ENCODE measurements at places on chromosomes 4 and X.

DNA sequence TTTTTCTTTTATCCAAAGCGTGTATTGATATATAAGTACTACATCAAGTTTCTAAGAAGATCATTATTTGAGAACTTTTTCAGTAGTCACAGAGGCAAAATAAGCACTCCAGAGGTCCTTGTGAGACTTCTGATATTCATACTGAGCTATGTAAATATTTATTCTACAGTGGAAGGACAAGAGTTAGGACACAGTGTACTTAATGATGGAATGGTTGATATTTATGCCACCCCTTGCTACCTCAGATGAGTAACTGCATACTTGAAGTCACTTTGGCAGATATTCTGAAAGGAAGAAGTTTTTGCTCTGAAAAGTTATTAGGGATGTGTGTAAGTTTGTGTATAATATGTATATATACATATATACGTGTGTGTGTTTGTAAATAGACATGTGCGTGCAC is 30.3 kb downstream of the MAGEA1 start:
- DNase-seq = no peak

DNA sequence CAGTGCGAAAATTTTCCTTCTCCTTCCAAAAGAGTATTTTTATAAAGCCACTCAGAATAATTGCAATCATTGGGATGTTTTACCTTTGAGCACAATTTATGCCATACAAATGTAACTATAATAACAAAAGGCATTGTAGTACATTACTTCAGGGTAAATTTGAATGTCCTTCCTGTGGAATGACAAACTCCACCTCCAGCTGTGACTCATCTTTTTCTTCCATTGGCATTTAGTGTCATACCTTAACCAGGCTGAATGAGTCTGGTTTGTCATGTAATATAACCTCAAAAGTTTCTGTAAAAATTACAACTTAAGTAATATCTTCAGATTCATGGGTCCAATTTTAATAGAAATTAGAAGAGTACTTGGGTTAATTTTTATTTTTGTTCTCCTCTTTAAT is 93.3 kb downstream of the TMEM47 start:
- DNase-seq = no peak

DNA sequence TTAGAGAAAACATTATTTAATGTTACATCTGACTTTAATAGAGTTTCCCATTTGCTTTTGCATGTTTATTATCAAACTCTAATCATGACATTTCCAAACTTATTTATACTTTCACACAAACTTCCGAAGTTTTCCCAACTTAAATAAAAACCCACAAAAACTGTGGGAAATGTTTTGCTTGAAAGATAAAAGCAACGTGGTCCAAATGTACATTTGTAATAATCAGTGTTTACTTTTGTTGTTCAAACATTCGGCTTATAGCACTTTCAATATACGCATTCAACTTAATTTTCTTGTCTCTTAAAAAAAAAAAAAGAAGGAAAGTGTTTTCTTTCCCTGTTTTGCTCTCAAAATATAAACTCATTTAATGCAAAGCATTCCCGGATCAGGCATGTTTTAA is 51.0 kb downstream of the STX18 start:
- DNase-seq = no peak

GRCh38 chr4:40630335-40631021 is 814 bp upstream of the RBM47 start:
- DNase-seq = no peak

- DNase-seq = no peak
These were observed 24.5 kb downstream of the DDIT4L start for GRCh38 chr4:100165809-100166208.

GRCh38 chr4:129136433-129136832 is 40.5 kb downstream of the C4orf33 start:
- no peak for DNase-seq

- DNase-seq = no peak
These were observed 192.2 kb upstream of the CPEB2 start for GRCh38 chr4:14810121-14810520.

GRCh38 chr4:141169391-141169790 is 36.1 kb upstream of the RNF150 start:
- no peak for DNase-seq

DNA sequence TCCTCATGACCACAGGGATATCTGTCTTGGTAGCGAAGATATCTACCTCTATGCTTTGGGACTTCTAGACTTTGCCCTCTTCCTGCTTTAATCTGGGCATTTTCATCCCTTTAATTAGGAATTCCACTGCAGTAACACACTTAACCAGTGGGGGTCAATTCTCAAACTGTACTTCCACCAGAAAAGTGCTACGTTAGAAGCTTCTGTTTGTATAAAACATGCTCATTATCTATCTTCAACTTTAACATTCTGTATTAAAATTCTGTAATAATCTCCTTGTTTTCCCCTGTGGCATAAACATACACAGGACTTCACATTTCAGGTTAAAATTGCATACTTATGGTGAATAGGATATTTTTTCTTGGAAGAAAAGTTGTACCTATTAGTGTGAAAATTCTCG is 105.6 kb downstream of the AMMECR1 start:
- no peak for DNase-seq

DNA sequence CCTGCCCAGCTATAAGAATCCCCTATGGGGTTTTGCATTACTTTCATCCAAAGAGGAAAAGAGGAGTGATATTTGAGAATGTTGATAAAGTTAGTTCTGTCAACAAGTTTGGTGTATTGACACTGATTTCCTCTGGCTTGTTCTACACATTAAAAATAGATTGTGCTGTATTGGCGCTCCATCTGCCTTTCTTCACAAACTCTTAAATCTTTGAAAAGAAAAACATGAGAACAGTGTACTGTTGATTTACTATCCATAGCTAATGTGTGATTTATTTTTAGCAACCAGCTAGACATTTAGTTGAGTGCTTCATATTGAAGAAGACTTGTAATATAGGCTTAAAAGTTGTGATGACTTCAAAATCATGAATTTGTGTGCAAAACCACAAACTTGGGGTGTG is 261.2 kb upstream of the ANKRD50 start:
- DNase-seq = no peak

DNA sequence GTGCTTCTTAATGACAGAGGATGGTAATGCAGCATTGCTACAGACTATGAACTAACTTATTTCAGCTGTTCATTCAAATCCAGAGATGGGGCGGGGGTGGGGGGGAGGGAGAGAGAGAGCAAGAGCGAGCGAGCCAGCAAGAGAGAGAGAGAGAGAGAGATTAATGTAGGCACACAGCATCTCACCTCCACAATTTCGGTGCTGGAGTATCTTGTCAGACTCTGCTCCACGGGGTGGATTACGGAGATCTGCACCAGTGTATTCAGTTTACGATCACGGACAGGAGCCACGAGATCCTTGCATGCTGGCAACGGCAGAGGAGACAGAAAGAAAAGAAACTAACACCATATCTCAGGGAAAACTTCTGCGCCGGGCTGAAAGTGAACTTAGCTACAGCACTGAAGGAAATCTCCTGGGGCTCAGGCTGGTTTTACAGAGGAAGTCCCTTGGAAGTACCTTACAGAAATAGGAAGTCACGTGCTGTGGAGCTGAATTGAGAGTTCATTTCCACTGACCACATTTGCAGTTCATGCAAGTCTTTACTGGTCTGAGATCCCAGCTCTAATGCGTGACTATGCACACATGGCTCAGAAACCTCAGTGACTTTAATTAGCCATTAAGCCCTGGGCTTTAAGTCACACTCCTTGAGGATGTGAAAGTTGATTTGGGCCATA is 440.9 kb downstream of the INPP4B start:
- DNase-seq = peak; percentile 31

Measured in activated CD4-positive, alpha-beta T cell treated with anti-CD3 and anti-CD28 coated beads, Interleukin-2, amount 50 U/mL, for 1 hour (primary cell).